ENCODE measurements at places on chromosomes 4 and X. TPM values are rescaled to one million over a fixed set of nuclear protein-coding genes. Genes with fewer than 3 reads are reported as not detected.

RAP1GDS1 gene
- total RNA-seq, result 41.6 TPM

BEX3 gene
- 239 TPM for total RNA-seq

TRPC3 gene
- not detected for total RNA-seq

C4orf50 gene
- not detected for total RNA-seq

GPR119 gene
- total RNA-seq, result not detected

EVC2 gene
- 11.7 TPM for total RNA-seq

EXOSC9 gene
- 32.0 TPM for total RNA-seq

CCNA2 gene
- 24.0 TPM for total RNA-seq

SLITRK4 gene
- 3.4 TPM for total RNA-seq

RHOH gene
- total RNA-seq, result 0.82 TPM

FRG1 gene
- total RNA-seq, result 35.7 TPM

ETDB gene
- total RNA-seq, result not detected

AKAP4 gene
- total RNA-seq, result not detected

FOXR2 gene
- not detected for total RNA-seq

SYNPO2 gene
- total RNA-seq, result 0.53 TPM

DNAAF6 gene
- total RNA-seq, result not detected

SHROOM3 gene
- total RNA-seq, result 9.5 TPM

MAGEB2 gene
- total RNA-seq, result not detected

BMP3 gene
- not detected for total RNA-seq

NOX1 gene
- not detected for total RNA-seq
